ENCODE measurements at places on chromosomes 1 and 21.

DNA sequence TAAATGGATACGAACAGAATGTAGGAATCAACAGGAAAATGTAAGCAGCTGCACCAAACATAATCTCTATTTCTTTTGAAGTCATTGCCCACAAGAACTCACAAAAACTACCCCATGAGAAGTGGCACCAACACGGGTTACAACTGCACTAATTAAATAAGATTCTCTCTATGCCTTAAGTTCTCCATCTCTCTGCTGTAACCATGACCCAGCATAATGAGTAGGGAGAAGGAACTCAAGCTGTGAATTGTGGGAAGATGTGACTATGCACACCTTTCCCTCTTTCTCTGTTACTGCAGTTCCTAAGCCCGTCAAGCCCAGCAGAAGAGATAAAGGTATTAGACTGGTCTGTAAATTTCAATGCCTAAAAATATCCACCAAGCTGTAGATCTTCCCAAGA, 614.0 kb downstream of the USP25 start:
- no peak for DNase-seq

- DNase-seq = no peak
These were observed 21.1 kb downstream of the MEGF6 start for GRCh38 chr1:3590139-3590763.

- DNase-seq = no peak
These were observed 21.7 kb upstream of the CPLANE2 start for GRCh38 chr1:16258591-16259135.

DNA sequence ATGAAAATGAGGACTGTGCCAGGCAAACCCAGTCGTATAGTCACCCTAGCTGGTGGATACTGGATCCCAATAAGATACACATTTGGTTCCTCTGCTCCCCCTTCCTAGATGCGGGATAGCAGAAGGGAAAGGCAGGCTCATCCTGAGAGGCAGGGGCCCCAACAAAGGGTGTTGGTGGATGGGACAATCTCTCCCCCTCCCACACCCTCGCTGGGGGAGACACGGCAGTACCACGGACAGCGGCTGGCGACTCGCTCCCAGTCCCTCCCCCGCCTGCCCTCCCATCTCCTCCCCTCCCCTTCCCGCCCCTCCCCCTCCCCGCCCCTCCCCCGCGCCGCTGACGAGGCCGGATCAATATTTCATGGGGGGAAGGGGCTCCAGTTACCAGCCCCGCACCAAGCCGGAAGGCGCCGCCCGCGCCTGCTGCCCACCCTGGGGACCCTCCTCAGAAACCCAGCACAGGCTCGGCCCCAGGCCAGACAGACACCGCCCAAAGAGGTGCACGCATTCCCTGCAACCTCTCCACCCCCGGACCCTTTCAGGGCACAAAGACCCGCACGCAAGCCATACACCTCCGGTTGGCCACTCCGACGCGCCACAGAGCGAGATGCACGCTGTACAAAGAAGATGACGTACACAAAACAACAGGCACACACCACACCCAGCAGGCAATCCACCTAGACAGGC, 11.5 kb downstream of the RIMS3 start:
- no peak for DNase-seq

DNA sequence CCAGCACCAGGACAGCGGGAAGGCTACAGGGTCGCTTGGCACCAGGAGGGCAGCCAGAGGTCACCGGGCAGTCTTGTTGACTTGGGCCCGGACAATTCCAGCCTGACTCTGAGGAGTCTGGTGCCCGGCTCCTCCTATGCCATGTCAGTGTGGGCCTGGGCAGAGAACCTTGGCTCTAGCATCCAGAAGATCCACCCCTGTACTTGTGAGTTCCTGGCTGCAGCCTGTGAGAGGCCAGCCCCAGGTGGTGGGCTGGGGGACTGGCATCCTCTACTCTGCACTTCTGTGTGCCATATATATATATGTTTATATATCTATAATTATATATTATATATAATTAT, 11.6 kb upstream of the PTPN7 start:
- no peak for DNase-seq

GRCh38 chr21:32916522-32917099, 109.1 kb upstream of the OLIG2 start:
- DNase-seq = no peak

- DNase-seq = no peak
These were observed 153.5 kb upstream of the GALNT2 start for GRCh38 chr1:229913489-229913888.

GRCh38 chr1:200520735-200521134, 99.8 kb downstream of the KIF14 start:
- DNase-seq = no peak

DNA sequence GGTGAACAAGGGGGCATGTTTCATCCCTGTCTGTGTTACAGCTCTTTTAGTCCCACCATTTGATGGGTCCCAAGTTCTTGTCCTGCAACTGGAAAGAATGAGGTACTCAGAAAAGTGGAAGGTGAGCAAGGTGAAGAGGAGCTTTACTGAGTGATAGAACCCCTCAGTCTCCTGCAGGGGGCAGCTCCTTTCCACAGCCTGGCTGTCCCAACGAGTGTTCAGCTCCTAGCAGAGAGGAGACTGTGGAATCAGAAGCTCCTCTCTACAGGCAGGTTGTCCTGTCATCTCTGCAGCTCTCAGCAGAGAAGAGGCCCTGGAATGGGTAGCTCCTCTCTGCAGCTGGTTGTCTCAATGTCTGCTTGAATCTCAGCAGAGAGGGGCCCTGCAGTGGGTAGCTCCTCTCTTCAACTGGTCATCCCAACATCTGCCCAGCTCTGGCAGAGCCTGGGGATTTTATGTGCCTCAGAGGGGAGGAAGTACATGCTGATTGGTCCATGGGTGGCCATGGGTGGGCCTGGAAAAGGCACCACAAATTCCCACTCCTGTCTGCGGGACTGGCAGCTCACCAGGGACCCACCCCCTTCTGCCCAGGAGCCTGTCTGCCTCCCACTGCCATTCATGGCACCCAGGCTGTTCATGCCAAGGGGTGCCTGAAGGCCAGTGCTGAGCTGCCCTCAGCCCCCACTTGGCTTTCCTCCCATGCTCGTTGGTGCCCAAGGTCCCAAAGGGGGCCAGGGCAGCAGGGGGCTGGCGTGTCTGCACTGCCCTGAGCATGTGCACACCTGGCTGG, 25.7 kb downstream of the LDLRAD1 start:
- DNase-seq = no peak

GRCh38 chr1:248811514-248812490, 13.9 kb downstream of the SH3BP5L start:
- no peak for DNase-seq

DNA sequence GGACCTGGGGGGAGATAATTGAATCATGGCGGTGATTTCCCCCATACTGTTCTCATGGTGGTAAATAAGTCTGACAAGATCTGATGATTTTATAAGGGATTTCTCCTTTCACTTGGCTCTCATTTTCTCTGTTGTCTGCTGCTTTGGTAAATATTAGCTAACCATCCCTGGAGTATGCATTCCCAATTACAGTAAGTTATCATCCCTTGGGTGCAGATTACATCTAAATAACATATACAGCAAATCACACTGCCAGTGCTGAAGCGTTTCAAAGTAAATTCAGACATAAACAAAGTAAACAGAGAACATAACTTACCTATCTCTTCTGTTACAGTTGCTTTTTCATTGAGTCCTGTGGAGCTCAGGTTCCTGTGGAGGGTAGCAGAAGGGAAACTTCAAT, 38.6 kb upstream of the IGSF3 start:
- no peak for DNase-seq

DNA sequence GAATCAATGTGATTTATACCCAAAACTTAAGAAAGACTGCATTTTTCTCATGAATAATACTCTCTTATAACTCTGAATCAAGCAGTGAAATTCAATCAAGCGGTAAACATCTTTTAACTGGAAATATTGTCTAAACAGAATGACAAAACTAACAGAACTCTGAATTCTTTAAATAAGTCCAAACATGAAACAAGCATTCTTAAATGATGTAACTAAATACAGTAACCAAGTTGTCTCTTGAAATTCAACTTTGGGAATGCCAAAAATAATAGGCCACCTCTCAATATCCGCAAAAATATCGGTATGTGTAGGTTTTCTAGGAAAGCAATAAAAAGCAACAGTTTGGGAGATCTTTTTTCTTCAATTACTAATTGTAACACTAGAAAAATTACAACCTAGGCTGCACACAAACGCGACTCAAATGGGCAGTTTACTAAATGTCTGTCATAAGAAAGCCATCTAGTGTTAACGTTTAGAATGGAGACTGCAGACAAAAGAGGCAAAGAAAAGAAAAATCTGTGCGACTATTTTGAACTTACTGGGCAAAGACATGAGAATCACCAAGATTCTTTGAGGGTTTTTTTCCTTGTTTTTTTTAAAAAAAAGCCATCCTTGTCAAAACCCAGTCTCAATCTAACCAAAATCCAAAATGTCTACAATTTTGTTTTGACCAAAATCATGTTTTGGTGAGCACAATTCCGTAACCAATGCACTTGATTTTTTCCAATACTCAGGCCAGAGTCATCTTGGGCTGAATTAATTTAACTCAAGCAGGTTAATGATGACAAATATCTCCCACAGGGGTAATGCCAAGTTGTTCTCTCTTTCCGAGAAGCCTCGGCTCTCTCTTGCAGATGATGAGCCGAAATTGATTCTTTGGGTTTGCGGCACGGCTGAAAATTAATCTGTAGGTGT, 1.3 kb downstream of the SIPA1L2 start:
- DNase-seq = no peak

DNA sequence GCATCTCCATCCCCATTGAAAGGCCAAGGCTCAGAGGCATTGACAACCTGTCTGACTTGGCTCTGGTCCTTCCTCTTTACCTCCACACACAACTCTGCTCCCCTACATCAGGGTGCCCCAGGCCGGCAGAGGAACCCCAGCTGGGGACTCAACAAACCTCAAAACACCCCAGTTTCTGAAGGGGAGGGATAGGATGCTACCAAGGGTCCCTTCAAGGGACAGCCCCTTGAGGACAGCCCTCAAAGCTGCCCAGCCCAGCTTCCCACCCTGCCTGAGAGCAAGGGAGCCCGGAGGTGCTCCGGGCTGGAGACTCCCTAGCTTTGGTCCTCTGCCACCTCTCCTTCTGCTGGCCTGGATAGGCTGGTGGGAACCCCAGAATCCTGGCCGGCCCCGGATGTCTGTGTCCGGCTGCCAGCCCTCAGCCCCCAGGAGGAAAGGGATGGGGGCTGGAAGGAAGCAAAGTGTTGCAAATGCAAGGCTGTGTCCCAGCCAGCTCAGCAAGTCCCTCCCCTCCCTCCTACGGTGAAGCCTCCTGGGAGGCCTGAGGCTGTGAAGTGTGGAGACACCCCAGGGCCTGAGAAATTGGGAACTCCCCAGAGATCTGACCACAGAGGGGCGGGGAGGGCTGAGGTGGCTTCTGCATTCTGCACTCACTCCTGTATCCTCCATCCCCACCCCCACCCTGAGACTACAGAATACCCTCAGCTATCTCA, 1.1 kb upstream of the MARCKSL1 start:
- DNase-seq = no peak

GRCh38 chr1:23796466-23797271, 3.9 kb downstream of the GALE start:
- no peak for DNase-seq

- DNase-seq = no peak
These were observed 84.6 kb downstream of the ADGRL2 start for GRCh38 chr1:81885291-81885690.

DNA sequence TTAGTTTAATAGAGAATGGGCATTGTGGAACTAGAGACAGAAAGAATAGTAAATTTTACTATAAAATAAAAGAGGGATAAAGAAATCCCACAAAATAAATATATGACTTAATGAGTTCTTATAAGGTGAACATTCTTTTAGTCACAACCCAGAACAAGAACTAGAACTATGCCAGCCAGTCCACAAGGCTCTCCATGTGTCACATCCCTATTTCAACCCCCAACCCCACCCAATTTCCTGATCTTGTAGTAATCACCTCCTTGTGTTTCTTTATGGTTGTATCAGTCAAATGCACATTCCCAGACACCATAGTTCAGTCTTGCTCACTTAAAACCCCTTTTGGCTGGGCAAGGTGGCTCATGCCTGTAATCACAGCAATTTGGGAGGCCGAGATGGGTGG, 662.3 kb upstream of the CAMK1G start:
- no peak for DNase-seq

- DNase-seq = no peak
These were observed 131.2 kb upstream of the FAM78B start for GRCh38 chr1:166297993-166298392.

- DNase-seq = peak; percentile 29
These were observed 194.6 kb downstream of the ST6GALNAC3 start for GRCh38 chr1:76269155-76269554.

- peak; percentile 41 for DNase-seq
These were observed 116.6 kb upstream of the HIVEP3 start for GRCh38 chr1:42035205-42035829.

DNA sequence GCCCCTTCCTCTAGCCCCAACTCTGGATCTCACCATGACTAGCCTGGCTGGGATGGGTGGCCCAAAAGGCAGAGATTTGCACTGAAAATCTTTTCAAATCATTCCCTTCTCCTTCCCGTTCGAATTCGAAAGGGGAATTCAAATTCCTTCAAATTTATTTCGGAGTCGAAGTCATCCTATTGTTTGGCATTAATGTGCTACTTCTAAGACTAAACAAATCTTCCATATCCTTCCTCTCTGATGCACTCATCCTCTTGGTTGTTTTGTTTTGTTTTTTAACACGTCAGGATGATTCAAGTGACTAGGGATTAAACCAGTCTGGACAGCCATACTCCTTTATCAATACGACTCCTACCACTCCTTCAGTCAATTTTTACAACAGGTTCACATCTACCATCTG, 95.5 kb upstream of the SGIP1 start:
- no peak for DNase-seq

- no peak for DNase-seq
These were observed 12.1 kb upstream of the AIM2 start for GRCh38 chr1:159088546-159089183.

DNA sequence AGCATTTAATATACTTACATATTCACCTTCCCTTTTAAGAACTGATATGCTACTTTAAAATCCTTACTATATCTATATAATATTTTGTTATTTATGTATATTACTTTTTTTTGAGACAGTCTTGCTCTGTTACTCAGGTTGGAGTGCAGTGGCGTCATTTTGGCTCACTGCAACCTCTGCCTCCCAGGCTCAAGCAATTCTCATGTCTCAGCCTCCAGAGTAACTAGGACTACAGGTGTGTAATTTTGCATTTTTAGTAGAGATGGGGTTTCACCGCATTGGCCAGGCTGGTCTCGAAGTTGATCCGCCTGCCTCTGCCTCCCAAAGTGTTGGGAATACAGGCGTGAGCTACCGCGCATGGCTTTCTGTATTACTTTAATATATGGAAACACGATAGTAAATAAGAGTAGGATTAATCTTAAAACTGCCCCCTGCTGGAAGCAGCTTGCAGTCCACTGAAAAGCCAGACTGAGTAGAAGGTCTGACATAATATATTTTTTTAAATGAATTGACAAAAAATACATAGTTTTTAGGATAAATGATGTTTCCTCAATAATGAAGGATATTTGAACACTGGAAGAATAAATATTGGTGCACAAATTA, 24.4 kb downstream of the RCAN3 start:
- peak; percentile 17 for DNase-seq

DNA sequence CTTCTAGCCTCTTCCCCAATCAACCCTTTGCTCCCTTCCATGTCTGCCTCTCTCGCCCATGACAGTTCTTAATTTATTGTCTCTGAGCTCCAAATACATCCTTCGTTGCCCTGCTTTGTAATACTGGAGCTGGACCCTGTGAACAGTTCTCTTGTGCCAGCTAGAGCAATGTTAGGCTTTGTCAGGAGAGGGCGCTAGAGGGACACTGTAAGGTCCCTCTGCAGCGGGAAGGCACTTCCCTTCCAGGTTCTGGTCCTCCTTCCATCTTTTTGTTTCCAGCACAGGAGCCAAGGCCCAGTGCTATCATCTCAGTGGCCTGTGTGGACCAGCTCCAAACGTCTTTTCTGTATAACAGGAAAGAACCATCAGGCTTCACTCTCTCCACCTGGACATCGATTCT, 95.9 kb downstream of the PTPRU start:
- DNase-seq = peak; percentile 14
